ENCODE measurements at places on chromosomes 4 and X. TPM values are rescaled to one million over a fixed set of nuclear protein-coding genes. Genes with fewer than 3 reads are reported as not detected.

DNA sequence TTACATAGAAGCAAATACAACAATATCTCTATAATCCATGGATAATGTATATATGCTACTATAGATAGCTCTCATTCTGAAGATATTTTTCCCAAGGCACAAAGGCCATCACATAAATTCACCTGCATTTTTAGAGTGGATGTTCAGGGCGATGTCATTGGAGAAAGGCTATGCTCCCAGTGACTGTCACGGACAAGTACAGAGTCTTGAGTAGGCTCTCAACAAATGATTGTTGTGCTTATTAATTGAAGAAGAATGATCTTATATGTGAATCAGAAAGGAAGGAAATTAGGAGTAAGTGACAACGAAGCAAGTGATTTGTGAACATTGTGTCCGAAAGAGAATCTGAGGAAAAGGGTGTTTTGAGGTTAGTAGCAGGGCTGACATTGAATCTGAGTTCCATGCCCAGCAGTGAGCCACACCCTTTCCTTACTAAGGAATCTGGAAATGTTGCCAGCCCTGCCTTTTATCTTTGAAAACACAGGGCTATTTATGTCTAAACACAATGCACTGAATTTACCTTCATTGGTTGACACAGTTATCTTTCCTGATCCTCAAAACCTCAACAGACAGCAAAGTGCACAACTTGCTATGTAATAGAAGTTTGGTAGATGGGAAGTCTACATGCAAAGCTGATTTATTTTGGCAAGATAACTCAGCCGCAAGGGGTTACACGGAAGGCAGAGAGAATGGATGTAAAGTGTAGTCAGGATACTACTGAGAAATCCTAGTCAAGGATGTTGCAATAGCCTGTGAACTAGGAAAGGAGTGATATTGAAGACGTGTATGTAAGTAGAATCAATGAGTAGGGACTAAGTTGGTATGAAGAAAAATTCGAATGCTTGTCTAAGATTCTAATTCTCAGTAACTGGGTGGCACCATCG is 50.4 kb downstream of the SORBS2 start:
- no peaks in the 10 kb centered on the region for H3K36me3 ChIP-seq
- DNase-seq = no peak
- peaks cover 6% of the 10 kb centered on the region for H3K4me1 ChIP-seq
- H3K4me3 ChIP-seq = no peak overlapping the region
- H3K27ac ChIP-seq = no peak overlapping the region

DNA sequence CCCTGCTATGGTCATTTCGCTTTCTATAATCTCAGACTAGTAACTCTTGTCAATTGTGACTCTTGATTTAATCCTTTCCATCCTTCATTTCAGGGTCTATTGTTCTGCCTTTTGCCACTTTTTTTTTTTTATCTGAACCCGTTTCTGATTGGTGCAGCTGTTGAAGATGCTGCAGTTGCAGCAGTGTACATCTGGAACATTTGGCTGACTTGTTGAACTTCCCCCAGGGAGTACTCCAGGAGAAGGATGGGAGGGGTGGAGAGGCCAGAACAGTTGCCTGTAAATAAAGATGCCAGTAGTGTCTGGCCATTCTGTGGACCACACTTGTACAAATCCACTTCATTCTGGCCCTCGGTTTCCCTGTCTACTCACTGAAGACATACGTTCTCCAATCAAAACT is 1.0 kb upstream of the EDA start:
- H3K27me3 ChIP-seq = no peaks in the 10 kb centered on the region
- DNase-seq = no peak
- no peak overlapping the region for H3K27ac ChIP-seq
- H3K4me3 ChIP-seq = no peak overlapping the region
- no peaks in the 10 kb centered on the region for H3K36me3 ChIP-seq
- H3K4me1 ChIP-seq = no peaks in the 10 kb centered on the region

DNA sequence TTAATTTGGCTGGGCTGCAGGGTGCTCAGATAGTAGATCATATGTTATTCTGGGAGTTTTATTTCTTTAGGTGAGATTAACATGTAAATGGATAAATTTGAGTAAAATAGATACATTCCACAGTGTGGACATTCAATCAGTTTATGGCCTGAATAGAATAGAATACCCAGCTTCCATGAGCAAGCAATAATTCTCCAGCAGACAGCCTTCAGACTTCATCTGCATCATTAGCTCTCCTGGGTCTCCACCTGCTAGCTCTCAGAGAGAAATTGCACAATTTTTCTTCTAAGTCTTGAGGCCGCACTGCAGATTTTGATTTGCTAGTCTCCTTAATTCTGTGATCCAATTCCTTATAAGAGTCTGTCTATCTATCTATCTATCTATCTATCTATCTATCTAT is 420.3 kb upstream of the BOD1L1 start:
- peaks cover 8% of the 10 kb centered on the region for H3K4me1 ChIP-seq
- no peak for DNase-seq

GRCh38 chr4:99317354-99317753 is 3.8 kb downstream of the ADH1B start:
- no peaks in the 10 kb centered on the region for H3K36me3 ChIP-seq
- no peaks in the 10 kb centered on the region for H3K4me1 ChIP-seq
- no peak overlapping the region for H3K4me3 ChIP-seq

DNA sequence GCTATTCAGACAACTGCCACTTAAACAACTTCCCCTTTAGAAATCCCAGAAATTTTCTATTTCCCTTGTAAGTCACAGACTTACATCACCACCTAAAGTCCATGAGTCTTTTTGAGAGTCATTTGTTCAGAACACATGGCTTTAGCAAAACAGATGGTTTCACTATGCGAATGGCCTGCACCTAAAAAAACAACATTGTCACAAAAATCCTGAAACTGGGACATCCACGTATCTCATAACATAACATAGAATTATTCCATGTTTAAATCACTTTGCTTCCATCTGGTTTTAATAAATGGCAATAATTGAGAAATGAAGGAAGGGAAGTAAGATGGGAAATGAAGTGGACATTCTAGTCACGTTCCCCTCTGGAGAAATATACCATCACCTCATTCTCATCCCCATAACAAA is 155.3 kb upstream of the EDNRA start:
- H3K4me3 ChIP-seq = peak overlapping the region; percentile 20
- H3K4me1 ChIP-seq = peaks cover 13% of the 10 kb centered on the region
- H3K36me3 ChIP-seq = no peaks in the 10 kb centered on the region
- H3K27ac ChIP-seq = peak overlapping the region; percentile 34
- DNase-seq = no peak

- H3K36me3 ChIP-seq = no peaks in the 10 kb centered on the region
- H3K27me3 ChIP-seq = no peaks in the 10 kb centered on the region
- H3K4me3 ChIP-seq = no peak overlapping the region
These were observed 23.8 kb downstream of the RNF175 start for GRCh38 chr4:153735906-153736461.

DNA sequence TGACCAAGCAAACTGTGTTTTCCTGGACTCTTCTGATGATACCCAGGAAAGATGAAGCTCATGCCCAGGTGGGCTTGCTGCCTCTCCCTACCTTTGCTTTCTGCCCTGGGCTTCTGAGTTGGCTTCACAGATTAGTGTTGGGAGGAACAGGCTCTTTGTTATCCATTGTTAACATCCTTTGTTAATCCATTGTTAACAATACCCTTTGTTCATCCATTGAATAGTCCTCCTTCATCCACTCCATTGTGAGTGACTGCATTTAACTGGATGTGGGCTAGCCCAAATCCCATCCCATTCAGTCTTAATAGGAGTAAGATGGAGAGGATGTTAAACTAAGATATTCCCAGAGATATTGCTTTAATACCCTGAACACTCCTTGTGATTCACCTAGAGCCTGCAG is 199.0 kb upstream of the LNX1 start:
- peaks cover 10% of the 10 kb centered on the region for H3K4me1 ChIP-seq
- H3K4me3 ChIP-seq = no peak overlapping the region
- H3K36me3 ChIP-seq = no peaks in the 10 kb centered on the region
- no peaks in the 10 kb centered on the region for H3K27me3 ChIP-seq
- no peak for DNase-seq

GRCh38 chrX:112235547-112235946 is 153.0 kb upstream of the TRPC5 start:
- H3K4me3 ChIP-seq = no peak overlapping the region
- no peak overlapping the region for H3K27ac ChIP-seq
- no peak for DNase-seq
- no peaks in the 10 kb centered on the region for H3K36me3 ChIP-seq

DNA sequence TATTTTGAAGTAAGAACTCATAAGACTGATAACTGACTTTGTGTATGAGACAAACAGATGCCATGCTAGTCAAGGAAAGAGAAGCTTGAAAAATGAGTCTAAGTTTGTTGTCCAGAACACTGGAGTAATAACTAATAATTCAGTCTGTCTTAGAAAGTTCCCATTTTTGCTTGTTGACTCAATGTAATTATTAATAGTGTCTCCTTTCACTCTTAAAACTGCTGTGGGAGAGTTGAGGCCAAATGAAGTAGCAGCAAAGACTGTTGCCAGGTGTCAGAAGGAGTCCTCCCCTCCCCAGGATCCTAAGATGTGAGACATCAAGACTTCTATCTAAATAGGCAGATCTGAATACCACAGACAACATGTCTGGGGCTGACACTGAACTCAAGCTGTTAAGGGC is 20.8 kb upstream of the FAM13A start:
- no peak overlapping the region for H3K4me3 ChIP-seq
- H3K4me1 ChIP-seq = no peaks in the 10 kb centered on the region
- no peaks in the 10 kb centered on the region for H3K36me3 ChIP-seq
- no peak overlapping the region for H3K27ac ChIP-seq

DNA sequence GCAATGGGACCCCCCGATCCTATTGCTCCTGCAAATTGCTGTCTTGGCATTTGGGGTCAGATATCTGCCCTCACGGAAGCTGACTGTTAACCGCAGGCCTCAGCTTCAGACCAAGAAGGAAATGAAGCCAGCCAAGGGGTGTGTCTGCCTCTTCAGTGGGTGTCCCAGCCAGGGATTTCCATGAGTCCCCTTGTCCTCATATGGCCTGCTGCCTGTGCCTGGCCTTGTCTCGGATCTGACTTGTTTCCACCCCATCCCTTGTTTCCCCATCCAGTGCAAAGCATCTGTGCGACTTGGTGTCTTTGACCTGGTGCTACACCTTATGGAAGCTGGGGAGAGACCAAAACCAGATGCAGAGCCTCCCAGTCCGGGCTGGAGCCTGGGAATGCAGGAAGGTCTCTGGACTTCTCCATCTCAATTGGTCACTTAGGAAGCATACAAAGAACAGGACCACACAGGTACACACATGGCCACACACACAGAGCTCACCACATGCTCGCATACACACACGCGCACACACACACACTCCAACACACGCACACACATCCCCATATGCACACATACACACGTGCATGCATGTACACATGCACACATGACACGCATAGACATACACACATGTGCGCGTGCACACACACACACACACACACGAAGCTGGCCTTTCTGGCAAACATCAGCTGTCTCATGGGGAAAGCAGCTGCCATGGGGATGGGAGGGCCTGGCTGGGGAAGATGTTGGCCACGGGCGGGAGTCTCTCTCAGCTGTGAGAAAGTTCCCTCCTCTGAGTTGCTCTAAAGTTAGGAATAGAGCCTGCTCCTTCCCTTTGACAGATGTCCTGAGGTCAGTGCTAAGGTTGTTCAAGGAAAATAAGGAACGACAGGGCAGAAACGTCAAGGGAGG is 65.5 kb downstream of the CRMP1 start:
- peaks cover 2% of the 10 kb centered on the region for H3K27me3 ChIP-seq
- no peak overlapping the region for H3K27ac ChIP-seq
- peaks cover 9% of the 10 kb centered on the region for H3K4me1 ChIP-seq
- no peak overlapping the region for H3K4me3 ChIP-seq
- no peak for DNase-seq
- H3K36me3 ChIP-seq = peaks cover 53% of the 10 kb centered on the region

GRCh38 chrX:119398974-119399771 is at the start of gene SLC25A43:
TSS of gene SLC25A43 (plus strand) at chrX:119399336. CDS start at chrX:119399404, 68 bp downstream.
- peak within 1 kb of the TSS; percentile 92 for H3K4me3 ChIP-seq
- no peaks in the 10 kb centered on the region for H3K36me3 ChIP-seq
- H3K27ac ChIP-seq = peak within 1 kb of the TSS; percentile 82
- no peak for DNase-seq

- H3K4me1 ChIP-seq = no peaks in the 10 kb centered on the region
- DNase-seq = no peak
- no peak overlapping the region for H3K4me3 ChIP-seq
- H3K27ac ChIP-seq = no peak overlapping the region
These were observed 387.2 kb downstream of the PCDH7 start for GRCh38 chr4:31107362-31107761.

- H3K4me1 ChIP-seq = peaks cover 41% of the 10 kb centered on the region
These were observed 170.1 kb downstream of the AFAP1 start for GRCh38 chr4:7769396-7770223.

- no peak for DNase-seq
- peaks cover 4% of the 10 kb centered on the region for H3K36me3 ChIP-seq
- H3K27me3 ChIP-seq = peaks cover 2% of the 10 kb centered on the region
- H3K27ac ChIP-seq = no peak overlapping the region
These were observed 285.9 kb downstream of the GBA3 start for GRCh38 chr4:22978656-22979055.

GRCh38 chr4:123787512-123788080 is 391.0 kb downstream of the SPRY1 start:
- peaks cover 72% of the 10 kb centered on the region for H3K4me1 ChIP-seq
- H3K27me3 ChIP-seq = no peaks in the 10 kb centered on the region
- DNase-seq = no peak
- H3K4me3 ChIP-seq = no peak overlapping the region

DNA sequence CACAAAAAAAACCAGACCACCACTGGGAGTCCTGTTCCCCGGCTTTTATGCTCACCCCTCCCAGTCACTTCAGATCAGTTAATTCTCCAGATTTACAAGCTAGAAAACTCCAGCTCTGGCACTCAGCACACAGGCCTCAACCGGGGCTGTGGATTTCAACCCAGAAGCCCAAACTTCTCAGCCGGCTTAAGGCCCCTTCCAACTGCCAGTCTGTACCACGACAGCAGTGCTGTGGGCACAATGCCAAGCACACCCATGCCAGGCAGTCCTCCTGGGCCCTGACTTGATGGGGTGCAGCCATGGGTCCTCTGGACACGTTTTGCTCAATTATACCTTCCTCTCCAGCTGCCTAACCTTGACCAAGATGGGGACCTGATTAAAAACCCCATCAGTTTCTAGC is 12.2 kb downstream of the SOD3 start:
- H3K36me3 ChIP-seq = peaks cover 20% of the 10 kb centered on the region
- H3K27me3 ChIP-seq = no peaks in the 10 kb centered on the region
- peaks cover 25% of the 10 kb centered on the region for H3K4me1 ChIP-seq
- no peak overlapping the region for H3K4me3 ChIP-seq
- no peak overlapping the region for H3K27ac ChIP-seq

- no peaks in the 10 kb centered on the region for H3K27me3 ChIP-seq
- peak; percentile 31 for DNase-seq
- H3K36me3 ChIP-seq = peaks cover 7% of the 10 kb centered on the region
These were observed at the start of gene PRICKLE3 for GRCh38 chrX:49186125-49187027. TSS of gene PRICKLE3 (minus strand) at chrX:49186373. CDS start at chrX:49186297, 76 bp downstream.

- no peaks in the 10 kb centered on the region for H3K36me3 ChIP-seq
- H3K27me3 ChIP-seq = no peaks in the 10 kb centered on the region
- H3K4me1 ChIP-seq = no peaks in the 10 kb centered on the region
- DNase-seq = no peak
- H3K4me3 ChIP-seq = no peak overlapping the region
- H3K27ac ChIP-seq = no peak overlapping the region
These were observed 253.0 kb downstream of the COX7B2 start for GRCh38 chr4:46656071-46656470.

- H3K4me3 ChIP-seq = no peak overlapping the region
- H3K27ac ChIP-seq = peak overlapping the region; percentile 1
- H3K36me3 ChIP-seq = peaks cover 51% of the 10 kb centered on the region
These were observed 25.4 kb upstream of the EREG start for GRCh38 chr4:74339501-74339900.

Gene TCEAL6
- not detected for total RNA-seq

Gene TMPRSS11B
- total RNA-seq = not detected

Gene SSX1
- not detected for total RNA-seq

Gene C4orf54
- not detected for total RNA-seq

Gene KIAA1210
- total RNA-seq = not detected

Gene GALNTL6
- not detected for total RNA-seq

Gene SMIM10L2A
- total RNA-seq = not detected

Gene SSR4
- 175 TPM for total RNA-seq

Gene PPBP
- total RNA-seq = not detected
